ENCODE measurements at places on chromosomes 2 and 18.

DNA sequence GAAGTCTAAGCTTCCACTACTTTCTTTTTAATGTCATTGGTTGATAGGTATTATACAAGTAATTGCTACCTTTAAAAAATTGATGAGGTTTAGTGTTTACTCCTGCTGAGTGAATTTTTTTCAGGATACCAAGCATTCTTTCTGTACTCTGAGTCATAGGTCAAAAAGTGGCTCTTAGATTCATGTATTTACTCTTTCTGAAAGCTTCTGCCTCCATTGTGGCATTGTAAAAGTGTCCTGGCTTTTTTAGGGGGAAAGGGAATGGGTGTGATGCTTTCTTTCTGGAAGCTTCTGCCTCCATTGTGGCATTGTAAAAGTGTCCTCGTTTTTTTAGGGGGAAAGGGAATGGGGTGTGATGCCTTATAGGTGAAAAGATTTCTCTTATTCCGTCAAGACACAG lies 286.5 kb downstream of the LPIN1 start:
- no peak for DNase-seq

- no peak for DNase-seq
These were observed 560.5 kb upstream of the HS6ST1 start for GRCh38 chr2:128879161-128879560.

DNA sequence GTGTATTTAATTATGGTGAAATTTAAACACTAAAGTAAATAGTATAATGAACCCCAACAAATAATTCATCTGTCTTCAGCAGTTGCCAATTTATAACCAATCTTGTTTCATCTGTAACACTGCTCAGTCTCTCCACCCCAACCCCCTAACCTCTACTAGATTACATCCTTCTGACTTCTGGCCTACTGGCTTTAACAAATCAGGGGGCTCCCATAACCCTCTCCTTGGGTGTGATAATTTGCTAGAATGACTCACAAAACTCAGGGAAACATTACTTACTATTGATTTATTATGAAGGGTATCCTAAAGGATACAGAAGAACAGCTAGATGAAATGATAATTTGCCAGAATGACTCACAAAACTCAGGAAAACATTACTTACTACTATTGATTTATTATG lies 50.7 kb downstream of the PIK3C3 start:
- DNase-seq = no peak

GRCh38 chr18:76255070-76255683 lies 239.9 kb downstream of the ZNF516 start:
- DNase-seq = no peak

DNA sequence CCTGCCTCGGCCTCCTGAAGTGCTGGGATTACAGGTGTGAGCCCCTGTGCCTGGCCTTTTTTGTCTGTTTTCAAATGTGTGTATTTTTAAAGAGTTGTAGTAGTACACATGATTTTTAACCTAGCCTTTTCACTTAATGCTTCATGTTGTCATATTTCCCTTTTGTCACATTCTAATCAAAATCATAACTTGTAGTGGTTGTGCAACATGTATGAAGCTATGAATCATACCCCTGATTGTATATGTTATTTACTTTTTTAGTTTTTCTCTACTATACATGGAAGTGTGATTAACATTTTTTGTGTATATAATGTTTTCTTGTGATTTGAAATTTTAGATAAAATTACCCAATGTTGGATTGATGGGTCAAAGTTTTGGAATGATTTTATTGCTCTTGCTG lies 8.5 kb downstream of the GEN1 start:
- DNase-seq = no peak

GRCh38 chr2:203867561-203868200 lies at the start of gene CTLA4:
Gene CTLA4 (plus strand): TSS chr2:203867771. CDS start chr2:203867943, 172 bp downstream.
- no peak for DNase-seq

DNA sequence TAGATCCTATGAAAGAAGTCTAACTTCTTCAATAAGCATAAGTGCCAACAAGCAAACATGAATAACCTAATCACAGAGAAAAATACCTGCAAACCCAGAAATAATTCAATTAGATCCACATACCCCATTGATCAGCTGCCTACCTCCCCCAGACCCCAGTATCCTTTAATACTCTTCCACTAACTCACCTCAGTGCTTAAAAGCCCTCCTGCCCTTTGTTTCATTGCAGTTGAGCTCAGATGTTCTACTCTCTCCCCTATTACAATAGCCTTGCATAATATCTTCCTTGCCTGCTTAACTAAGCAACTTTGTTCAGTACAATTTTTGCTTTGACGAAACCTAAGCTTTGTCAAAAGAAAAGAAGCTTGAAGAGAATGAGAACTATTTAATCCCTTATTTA lies 156.0 kb upstream of the ZC3H15 start:
- DNase-seq = no peak

- no peak for DNase-seq
These were observed 985 bp downstream of the ILKAP start for GRCh38 chr2:238202326-238203093.

- no peak for DNase-seq
These were observed 333.3 kb upstream of the CDH2 start for GRCh38 chr18:28510210-28510609.

DNA sequence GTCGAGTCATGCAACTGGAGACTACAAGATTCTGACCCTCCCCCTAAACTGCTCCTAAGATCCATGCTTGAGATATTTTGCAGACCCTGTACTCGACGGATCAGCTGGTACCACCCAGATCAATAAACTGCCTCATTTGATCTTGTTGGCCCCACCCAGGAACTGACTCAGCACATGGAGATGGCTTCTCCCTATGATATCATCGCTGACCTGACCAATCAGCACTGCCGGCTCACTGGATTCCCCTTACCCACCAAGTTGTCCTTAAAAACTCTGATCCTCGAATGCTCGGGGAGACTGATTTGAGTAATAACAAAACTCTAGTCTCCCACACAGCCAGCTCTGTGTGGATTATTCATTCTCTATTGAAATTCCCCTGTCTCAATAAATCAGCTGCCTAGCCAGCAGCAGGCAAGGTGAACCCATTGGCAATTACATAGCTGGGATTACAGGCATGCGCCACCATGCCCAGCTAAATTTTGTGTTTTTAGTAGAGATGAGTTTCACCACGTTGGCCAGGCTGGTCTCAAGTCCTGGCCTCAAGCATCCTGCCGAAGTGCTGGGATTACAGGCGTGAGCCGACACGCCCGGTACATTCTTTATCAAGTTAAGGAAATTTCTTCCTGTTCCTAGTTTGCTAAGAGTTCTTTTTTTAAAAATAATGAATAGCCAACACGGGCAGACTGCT lies 43.6 kb downstream of the VPS54 start:
- no peak for DNase-seq

GRCh38 chr2:165793779-165794535 lies at the start of gene GALNT3:
Gene GALNT3 (minus strand): TSS chr2:165794247. CDS start chr2:165770700, 23,547 bp downstream.
- no peak for DNase-seq

DNA sequence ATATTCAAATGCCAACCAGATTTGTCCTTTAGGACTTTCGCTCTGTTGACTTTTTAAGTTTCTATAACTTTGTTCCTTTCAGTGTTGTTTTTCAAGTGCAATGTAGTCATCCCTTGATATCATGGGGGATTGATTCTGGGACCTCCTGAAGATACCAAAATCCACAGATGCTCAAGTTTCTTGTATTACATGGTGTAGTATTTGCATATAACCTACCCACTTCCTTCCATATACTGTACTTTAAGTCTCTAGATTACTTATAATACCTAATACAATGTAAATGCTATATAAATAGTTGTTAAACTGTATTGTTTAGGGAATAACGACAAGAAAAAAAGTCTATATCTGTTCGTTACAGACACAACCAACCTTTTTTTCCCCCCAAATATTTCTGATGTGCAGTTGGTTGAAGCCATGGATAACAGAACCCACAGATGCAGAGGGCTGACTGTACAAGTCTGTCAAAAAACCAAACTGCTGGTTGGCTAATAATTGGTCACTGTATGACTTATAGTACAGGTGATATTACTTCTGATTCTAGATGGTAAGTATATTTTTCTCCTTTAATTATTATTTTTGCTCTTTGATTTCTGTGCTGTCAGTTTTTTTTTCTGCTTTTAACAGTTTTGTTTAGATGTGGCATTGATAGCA lies 201.7 kb upstream of the STON1 start:
- no peak for DNase-seq

DNA sequence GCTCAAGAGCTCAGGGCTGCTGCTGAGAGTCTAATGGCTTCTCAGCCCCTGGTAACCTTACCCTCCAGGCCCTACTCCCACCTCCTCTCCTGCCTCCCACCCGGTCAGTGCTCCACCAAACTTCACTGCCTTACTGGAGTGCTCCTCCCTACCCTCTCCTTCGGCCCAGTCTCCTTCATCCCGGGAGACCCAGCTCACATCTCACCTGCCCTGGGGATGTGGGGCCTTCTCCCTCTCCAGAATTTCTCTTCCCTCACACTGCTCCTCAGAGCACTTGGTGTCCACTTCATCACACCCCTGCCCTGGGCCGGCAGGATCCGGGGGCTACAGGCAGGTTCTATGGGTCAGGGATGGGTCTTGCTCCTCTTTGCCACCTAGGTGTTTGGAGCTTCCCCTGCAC lies 21.6 kb downstream of the PTPN18 start:
- DNase-seq = no peak

DNA sequence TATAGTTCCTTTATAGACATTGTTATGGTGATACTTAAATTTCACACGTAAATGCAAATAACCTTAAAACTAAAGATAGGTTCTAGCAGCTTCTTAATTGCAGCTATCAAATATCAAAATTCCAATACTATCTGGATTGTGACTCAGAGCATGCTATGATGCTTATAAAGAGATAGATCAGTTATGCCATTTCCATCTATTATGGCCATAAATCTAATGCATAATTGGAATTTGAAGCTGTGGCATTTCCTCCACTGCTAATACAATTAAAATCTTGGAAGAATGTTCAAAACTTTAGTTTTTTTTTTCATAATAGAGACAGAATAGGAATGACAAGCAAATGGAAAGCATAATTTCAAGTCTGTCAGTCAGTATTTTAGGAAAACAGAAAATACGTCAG lies 220.8 kb upstream of the GALNT5 start:
- DNase-seq = no peak

GRCh38 chr18:27017901-27018500 lies 152.5 kb upstream of the AQP4 start:
- no peak for DNase-seq

DNA sequence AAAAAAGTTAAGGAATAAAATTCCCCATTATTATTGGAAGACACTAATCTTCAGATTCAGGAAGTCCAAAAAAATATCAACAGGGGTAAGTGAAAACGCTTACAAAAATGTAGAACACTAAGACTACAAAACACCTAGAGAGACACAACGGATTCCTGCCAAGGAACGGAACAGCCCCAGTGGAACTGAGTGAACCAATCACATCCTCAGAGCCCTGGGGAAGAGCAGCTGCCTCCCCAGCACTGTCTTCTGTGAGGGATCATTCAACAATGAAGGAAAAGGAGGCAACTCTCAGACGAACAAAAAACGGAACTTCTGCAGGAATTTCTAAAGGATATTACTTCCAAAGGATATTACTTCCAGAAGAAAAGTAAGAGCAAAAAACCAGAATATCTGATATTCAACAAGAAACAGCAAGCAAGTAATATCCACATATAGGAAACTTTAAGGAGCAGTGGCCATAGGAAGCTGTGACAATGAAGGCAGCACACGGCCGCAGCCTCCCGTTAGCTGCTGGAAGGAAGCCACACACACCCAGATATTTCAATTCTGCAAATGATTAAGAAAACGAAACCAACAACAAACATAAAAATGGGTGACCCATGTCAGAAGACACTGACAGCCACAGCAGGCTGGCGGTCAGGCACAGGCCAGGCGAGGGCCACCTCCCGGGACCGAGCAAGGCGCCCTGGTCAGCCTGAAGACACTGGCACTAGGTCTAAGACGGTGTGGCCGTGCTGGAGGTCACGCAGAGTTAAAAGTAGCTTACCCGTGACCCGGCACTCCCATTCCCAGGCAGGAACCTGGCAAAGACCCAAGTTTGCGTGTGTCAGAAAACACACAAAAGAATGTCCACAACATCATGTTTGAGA lies 81.8 kb downstream of the HDAC4 start:
- no peak for DNase-seq

DNA sequence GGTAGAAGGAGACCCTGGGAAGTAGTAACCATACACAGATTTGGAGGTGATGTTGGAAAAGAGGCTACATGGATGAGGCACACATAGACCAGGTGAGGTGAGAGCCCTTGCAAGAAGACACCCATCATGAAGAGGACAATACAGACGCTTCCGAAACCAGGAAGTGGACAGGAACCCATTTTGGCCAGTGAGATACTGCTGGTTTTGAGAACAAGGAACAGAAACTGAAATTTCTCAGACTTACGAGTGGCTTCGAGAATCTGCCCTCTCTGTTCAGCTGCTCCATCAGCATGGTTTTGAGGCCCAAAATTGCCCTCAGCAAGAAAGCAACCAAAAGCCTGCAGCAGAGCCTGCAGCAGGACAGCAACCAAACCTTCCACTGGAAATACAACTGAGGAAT lies 479.1 kb upstream of the NRXN1 start:
- DNase-seq = no peak

DNA sequence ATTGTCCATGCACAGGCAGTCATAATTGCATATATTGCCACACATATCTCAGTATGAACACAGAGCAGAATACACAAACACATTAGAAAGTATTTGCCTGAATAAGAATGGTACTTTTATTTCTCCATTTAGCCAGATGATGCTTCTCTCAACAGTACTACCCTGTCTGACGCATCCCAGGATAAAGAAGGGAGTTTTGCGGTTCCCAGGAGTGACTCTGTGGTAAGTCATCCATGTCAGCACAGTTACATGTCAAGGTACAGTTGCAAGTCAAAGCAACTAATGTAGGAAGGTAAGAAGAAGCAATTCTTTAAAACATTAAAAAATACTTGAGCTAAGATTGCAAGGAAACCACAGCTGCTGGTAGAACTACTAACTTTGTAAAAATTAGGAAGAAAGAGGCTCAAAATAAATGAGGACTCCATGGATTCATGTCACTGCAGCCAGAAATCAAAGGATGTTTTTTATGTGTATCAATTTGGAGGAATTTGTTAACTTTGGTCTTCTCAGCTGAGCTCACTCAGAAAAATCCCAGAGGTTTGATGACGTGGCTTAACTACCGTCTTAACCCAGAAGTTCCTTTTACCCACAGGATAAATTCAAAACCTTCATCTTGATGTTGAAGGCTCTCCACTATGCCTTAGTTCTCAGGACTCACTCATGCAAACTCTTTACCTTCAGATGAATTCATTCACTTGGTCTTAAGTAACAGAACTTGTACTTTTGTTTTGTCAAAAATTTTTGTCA lies 130.3 kb downstream of the ARHGAP28 start:
- no peak for DNase-seq

DNA sequence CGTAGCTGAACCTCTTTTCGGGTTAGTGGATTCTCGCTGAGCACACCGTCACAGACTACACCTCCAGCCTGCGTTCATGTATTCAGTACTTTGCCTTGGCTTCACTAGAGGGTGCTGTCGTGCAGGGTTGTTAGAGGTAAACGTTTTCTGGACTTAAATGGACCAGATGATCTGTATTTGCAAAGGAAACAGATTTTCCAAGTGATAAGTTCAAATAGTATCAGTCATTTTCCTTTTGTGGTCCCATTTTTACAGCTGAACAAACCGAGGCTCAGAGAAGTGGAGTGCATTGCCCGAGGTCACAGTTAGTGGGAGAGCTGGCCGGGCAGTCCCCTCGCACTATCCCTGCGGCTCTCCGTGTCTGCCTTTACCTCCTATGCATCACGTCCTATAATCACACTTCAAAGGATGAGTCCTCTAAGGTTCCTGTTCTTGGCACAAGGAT lies 125.9 kb downstream of the MAP4K4 start:
- no peak for DNase-seq

Data from keratinocyte (primary cell).